Activated gamma-delta T cell (primary cell): ENCODE measurements at places on chromosomes 4 and X.

- no peak for DNase-seq
Measured at GRCh38 chr4:98557194-98557892, 101.1 kb downstream of the TSPAN5 start.

DNA sequence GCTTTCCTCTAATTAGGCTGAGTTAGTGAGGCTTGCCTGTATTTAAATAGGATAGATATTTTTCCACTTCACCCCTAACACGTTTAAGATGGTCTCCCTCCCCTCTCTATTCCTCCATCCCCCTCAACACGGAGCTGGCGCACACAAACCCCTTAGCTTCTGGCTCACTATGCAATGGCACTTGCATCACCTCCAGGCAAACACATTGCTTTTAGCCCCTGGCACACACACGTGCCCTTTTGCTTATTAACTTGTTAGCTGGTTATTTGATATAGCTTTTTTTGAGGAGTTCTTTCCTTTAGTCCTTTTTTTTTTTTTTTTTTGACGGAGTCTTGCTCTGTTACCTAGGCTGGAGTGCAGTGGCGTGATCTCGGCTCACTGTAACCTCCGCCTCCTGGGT, 94.3 kb downstream of the HDAC8 start:
- no peak for DNase-seq

GRCh38 chrX:150456466-150456865, 93.3 kb downstream of the MAMLD1 start:
- DNase-seq = no peak

- DNase-seq = no peak
Measured at GRCh38 chrX:47078129-47079043, at the start of gene RGN. Gene RGN, plus strand, starts transcription at chrX:47078443. Its CDS starts 2,702 bp downstream, at chrX:47081145.

DNA sequence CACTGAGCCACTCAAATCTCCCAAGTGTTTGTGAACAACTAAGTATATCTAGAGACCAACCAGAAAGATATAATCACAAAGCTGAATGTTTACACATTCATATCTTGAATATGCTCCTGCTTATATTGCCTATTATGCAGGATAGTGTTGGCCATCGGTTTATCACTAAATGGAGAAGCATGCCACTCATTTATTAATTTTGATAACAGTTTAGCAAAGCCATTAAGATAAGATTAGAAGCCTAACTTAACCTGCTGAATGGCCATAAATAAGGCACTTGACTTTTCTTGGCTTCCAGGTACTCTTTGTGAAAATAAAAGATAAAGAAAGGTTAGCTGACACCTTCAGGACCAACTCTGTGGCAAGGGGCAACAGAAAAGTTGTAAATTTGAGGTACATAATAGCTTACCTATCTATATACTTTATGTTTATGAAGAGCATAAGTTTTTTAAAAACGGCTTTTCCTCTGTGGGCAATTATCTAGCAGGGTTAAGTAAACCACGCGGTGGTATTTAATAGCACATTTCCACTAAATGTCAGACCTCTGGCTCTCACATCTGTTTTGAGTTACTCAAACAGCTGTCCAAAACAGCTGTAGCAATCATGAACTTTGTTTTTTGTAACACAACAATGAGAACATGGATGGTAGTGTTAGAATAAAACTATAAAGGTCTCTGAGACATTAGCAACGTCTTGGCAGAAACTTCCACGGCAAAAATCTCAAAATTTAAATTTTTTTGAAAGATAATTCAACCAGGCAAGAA, 58.8 kb upstream of the FTHL17 start:
- no peak for DNase-seq

- DNase-seq = no peak
Measured at GRCh38 chr4:10161840-10162239, 45.2 kb upstream of the WDR1 start.

GRCh38 chr4:1961563-1961962, 47.2 kb downstream of the NELFA start:
- DNase-seq = no peak

DNA sequence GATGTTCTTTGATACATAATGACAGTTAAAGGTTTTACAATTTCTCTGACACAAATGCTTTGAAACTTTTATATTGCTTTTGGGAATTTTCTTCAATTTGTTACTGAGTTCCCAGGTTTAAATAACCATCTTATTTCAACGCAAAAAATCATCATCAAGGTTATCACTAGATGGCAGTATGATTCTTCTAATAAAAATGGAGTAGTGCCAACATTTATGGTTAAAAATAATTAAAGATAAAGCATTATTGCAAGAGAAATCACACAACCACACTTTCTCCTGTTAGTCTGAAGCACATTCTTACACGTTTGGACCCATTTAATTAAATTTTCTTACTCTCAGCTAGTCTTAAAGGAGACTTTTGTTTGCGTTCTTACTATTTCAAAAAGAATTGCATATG, 611.3 kb upstream of the CPXCR1 start:
- no peak for DNase-seq

DNA sequence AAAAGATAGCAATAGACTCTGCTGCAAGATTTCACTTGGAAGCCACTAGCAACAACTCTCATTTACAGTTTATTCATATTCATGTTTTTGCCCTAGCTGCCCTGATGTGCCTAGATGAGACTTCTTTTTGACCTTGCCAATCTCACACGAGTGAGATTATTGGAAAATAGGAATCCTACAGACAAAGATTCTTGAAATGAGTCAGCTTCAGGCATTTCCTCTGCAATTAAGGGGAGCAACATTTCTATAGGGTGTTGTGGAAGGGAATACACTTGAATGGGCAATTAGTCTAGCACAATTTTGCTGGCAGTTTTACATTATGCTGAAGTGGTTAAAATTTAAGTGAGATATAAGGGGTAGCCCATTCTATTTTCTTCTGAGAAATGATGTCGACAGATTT, 217.0 kb upstream of the FAT4 start:
- DNase-seq = no peak

GRCh38 chr4:161538941-161539340, 624.9 kb downstream of the FSTL5 start:
- DNase-seq = no peak

GRCh38 chrX:106740193-106740780, 13.8 kb downstream of the RNF128 start:
- DNase-seq = no peak

DNA sequence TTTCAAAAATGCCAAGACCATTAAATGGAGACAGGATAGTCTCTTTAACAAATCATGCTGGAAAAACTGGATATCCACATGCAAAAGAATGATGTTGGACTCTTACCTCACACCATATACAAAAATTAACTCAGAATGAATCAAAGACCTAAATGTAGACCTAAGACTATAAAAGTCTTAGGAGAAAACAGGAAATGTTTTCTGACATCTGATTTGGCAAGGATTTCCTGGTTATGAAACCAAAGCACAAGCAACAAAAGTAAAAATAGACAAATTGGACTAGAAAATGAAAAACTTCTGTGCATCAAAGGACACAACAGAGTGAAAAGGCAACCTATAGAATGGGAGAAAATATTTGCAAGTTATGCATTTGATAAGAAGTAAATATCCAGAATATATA, 37.6 kb downstream of the ARFIP1 start:
- DNase-seq = no peak
